Activated T-cell treated with anti-CD3 and anti-CD28 coated beads for 48 hours (primary cell): ENCODE measurements at places on chromosomes 3 and 15.

DNA sequence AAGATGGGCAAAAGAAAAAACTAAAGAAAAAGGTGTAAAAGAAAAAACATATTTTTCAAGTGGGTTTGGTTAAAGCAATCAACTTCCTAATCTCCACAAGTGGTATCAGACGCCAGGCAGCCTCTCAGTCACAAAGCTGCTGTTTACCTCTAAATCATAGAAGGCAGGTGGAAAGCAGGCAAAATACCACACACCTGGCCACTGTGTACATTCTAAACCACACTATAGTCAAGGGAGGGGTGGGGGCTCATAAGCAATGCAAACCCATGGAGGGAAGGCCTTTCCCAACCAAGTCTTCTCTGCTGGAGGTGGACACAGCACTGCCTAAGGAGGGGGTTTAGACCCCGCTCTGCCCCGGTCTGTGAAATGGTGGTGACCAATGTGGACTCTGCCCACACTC lies 50.4 kb downstream of the MCF2L2 start:
- no peak for DNase-seq

DNA sequence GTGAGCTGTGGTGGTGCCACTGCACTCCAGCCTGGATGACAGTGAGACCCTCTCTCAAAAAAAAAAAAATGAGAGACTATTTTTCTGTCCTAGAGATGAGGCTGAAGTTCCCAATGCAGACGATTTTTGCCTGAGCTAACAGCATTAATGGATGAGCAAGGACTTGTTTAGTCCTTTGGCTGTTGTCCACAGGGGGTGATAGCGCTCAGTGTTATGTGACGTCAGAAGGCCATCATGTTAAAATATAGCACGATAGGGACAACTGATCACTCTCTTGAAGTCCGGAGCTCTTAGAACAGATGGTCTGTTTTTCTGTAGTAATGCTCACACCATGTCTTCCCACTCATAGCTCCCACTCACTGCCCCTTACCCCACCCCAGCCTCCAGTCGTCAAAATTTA lies 6.8 kb downstream of the TRNT1 start:
- no peak for DNase-seq

DNA sequence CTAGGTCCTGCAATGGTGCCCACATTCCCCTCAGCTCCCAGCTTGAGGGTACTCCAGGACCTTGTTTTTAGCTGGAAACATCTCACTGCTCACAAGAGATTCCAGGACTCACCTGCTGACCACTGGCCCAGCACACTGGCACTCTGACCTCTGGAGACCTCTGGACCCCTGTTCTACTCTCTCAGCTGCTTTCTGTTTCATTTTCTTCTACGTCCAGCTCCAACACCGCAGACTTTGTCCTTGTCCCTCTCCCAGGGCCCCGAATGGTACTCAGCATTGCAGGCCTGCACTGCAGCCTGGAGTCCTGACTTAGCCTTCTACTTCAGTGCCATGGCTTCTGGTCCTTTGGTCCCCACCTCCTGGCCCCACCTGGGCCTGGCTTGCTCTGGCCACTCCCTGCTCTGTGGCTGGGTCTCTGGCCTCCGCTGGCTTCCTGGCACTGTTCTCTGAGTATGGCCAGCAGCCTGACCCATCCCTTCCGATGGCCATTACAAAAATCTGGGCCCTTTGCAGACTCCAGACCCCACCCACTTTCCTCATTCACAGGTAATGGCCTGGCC lies 27.9 kb downstream of the KY start:
- no peak for DNase-seq

- no peak for DNase-seq
These were observed 23.4 kb downstream of the PXK start for GRCh38 chr3:58356054-58356453.

DNA sequence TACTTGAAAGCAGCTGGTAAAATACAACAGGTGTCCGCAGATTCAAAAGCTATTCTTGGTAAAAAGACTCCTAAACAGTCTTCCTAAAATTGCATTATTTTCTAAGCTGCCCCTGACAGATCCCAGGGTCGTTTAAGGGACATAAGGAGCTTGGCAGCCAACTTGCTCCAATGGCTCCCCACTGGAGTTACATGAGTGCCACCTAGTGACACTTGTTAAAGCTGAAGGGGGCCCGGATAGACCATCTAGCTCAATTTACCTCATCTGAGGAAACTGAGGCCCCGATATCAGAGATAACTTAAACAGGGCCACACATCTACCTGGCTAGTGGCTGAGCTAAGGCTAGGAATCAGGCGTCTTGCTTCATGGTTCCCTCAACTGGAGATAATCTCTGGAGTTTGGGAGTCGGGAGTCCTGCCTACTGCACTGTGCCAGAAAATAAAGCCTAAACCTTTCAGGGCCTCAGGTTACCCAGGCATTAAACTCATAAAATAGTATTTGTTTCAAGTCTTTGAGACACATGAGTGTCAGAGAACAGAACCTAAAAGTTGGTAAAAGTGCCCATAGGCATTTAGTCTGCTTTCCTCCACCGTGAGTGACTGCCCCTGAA lies 6.5 kb upstream of the TBC1D23 start:
- no peak for DNase-seq

GRCh38 chr15:23561914-23562313 lies 3.6 kb upstream of the MKRN3 start:
- DNase-seq = no peak

- no peak for DNase-seq
These were observed 32.4 kb upstream of the SPPL2A start for GRCh38 chr15:50797926-50798325.

DNA sequence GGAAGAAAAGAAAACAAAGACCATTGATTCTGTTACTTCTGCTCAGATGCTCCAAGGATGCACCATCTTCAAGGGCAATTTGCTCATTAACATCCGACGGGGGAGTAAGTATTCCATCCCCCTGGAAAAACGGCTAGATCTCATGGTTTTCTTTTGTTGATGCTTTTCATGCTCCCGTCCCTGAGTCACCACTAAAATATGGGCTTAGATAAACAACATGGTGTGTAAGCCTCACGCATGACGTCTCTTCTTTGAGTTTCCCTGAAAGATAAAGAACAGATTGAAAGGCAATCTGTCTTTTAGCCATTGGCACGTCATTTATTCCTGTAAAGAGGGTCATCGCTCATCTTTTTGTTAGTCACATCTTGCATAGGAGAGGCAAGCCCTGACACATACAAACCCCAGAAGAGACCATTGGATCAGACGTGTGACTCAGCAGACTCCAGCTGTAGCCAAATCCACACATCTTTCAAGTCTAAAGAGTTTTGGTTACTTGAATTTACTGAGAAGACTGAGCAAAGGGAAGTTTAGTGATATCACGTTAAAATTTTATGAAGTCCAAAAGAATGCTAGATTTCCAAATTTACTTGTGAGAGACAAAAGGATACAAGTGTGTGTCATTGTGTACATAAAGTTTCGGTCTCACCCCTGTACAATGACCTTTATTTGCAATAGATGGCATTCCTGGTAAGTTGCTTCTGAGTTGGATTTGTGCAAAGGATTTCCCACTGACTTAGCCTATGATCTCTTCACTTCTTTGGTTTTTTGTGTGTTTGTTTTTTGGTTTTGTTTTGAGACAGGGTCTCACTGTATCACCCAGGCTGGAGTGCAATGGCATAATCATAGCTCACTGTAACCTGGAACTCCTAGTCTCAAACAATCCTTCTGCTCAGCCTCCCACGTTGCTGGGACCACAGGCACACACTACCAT lies 110.5 kb downstream of the PGPEP1L start:
- no peak for DNase-seq

- DNase-seq = peak; percentile 19
These were observed 24.9 kb upstream of the GATM start for GRCh38 chr15:45402955-45403877.

GRCh38 chr3:140629357-140630137 lies 48.3 kb upstream of the TRIM42 start:
- no peak for DNase-seq

GRCh38 chr15:99439524-99439835 lies 126.3 kb upstream of the MEF2A start:
- no peak for DNase-seq

- no peak for DNase-seq
These were observed 54.0 kb downstream of the SNTN start for GRCh38 chr3:63706321-63707085.

DNA sequence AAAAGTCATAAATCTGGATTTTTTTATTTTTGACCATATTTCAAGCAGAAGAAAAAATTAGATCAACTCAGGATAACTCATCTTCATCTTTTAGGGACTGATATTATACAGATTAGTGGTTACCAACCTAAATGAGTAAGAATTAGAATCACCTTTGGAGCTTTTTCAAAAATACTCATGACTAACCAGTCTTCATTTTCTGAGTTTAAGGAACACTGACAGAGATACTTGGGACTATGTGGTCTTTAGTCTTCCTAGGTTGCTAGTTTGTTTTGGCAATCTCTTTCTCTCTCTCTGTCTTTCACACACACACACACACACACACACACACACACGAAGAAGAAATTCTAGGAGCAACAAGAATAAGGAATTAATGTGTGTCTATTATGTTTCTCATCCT lies 50.1 kb downstream of the TMOD3 start:
- no peak for DNase-seq

DNA sequence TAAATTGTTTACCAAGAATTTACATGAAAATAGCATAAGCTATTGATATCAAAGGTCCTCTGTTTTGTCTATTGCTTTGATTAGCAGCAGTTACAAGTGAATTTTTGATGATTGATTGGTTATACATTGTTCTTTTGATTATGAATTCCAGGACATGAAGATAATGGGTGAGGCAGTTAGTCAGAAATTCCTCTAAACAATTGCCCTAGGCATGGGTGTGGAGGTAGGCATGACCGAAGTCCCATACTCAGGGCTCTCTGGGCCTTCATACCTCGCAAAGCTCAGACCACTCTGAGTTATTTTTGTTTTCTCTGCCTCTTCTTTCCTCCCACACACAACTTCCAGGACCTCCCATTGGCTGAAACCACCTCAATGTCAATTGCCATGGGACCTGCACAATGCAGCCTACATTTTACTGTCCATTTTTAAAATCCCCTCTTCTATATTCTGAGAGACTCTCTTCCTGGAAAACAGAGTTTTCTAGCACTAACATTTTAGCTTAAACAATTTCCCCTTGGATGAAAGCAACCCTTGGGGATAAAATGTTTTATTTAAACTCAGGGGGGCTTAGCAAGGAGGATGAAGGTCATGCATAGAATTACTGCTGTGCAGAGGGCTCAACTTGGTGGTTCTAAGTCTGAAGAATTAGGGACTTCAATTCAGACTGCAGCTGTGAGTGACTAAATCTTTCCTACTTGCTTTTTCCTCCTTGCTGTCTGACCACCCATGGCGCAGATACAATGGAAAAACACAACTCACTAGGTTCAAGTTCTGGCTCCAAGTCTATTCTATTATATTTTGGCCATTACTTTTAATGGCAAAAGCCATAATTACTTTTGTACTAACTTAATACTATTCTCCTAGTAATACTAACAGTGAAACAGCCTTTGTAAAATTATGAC lies 594.8 kb downstream of the NTRK3 start:
- no peak for DNase-seq

GRCh38 chr3:169539856-169540255 lies 123.7 kb downstream of the MECOM start:
- no peak for DNase-seq
